ENCODE measurements at places on chromosomes 16 and 17.

DNA sequence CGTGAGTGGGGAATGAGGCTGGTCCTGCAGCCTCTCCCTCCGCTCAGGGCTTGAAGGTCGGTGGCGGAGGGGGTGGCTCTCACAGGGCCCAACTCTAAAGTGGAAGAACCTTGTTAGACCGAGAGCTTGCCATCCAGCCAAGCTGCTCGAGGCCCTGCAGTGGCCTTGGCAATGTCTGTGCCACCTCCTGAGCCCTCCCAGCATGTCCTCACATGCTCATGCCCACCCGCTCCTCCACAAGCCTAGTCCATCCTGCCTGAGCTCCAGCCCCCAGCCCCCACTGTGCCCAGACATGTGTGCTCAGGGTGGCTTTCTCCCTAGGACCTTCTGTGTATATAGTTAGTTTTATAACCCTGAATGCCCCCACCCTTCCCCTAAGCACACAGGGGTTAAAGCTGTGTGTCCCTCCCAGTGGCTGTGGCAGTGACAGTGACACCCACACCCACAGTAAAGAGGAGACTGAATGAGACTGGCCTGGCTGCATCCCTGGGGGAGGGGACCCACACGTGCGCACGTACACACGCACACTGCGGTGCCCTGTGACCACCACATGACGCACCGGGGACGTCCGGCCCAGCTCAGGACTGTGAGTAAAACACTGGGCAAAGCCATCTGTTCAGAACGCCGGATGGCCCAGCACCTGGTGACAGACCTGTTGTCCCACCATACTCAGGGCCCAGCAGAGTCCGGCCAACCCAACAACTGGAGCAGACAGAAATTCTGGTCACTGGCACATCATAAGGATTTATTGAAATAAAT, 15.6 kb downstream of the PDK2 start:
- no peak for DNase-seq

DNA sequence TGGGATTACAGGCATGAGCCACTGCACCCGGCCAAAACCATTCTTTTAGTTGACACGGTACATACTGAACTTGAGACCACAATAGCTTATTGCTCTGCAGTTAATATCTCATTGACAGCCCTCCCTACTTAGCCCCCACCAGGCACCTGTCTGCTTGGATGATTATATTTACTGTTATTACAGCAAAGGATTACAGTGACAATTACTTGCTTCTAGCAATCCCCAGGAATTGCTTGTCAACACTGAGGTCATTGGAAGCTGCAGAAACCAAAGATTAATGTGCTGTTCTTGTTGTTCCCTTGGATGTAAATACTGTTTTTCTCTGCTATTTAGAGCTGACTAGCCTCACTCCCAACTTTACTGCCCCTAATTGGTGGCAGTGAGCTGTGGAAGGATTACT, 211.2 kb downstream of the LGALS9B start:
- DNase-seq: no peak

DNA sequence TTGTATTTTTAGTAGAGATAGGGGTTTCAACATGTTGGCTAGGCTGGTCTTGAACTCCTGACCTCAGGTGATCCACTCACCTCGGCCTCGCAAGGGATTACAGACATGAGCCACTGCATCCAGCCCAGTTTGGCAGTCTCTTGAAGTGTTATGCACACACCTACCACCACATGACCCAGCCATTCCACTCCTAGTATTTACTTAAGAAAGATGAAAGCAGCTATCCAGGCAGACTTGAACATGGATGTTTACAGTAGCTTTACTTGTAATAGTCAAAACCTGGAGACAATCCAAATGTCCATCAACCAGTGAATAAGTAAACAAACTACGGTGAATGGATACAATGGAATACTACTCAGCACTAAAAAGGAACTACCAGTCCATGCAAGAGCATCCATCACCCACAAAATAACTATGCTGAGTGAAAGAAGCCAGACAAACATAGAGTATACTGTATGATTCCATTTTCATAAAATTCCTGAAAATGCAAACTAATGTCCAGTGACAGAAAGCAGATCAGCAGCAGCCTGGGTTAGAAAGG, 37.8 kb upstream of the RASD1 start:
- DNase-seq: no peak

- DNase-seq: peak; percentile 22
These were observed 5.7 kb upstream of the LPO start for GRCh38 chr17:58232707-58233156.

- DNase-seq: peak; percentile 80
These were observed 13.4 kb upstream of the ATP5MC1 start for GRCh38 chr17:48878920-48879898.

GRCh38 chr17:28100936-28101335, 58.5 kb downstream of the NLK start:
- DNase-seq: no peak

DNA sequence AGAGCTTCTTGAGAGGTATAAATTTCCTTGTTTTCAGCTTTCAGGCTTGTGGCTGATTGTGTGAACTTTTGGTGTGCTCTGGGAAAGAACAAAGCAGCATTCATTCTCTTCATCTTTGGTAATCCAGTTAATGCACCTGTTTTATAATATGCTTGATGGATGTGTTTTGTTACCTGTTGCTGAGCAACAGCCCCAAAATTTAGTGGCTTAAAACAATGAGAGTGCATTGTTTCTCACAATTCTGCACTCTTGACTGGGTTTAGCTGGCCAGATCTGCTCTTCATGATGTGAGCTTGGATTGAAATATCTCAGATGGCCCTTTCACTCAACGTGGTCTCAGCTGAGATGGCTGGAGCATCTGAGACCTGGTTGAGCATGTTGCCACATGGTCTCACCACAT, 58.7 kb upstream of the NOL11 start:
- no peak for DNase-seq

All from activated CD4-positive, alpha-beta T cell treated with anti-CD3 and anti-CD28 coated beads, Interleukin-2, Interleukin-6, amounts not matched to agents 100 ng/mL and 50 ng/mL, durations not matched to agents 16 hours and 8 hours (primary cell).